Fibroblast of lung (primary cell): ENCODE measurements at places on chromosomes 1 and 21. TPM values are rescaled to one million over a fixed set of nuclear protein-coding genes. Genes with fewer than 3 reads are reported as not detected.

DNA sequence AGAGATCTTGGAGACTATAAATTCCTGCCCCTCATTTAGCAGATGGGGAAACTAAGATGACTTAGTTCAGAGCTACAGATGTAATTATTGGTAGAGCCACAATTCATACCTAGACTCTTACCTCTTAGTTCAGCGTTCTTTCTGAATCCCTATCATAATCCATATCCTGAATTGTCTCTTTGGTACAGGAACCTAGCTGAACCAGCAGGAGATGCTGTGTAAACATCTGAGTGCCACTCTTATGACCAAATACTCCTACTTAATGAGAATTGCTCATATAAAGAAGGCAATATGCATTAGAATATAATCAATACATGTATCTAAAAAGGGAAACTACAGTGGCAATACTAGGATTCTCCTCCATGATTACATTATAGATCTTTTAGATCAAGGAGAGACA lies 459.0 kb downstream of the SIPA1L2 start:
- DNase-seq, result no peak

DNA sequence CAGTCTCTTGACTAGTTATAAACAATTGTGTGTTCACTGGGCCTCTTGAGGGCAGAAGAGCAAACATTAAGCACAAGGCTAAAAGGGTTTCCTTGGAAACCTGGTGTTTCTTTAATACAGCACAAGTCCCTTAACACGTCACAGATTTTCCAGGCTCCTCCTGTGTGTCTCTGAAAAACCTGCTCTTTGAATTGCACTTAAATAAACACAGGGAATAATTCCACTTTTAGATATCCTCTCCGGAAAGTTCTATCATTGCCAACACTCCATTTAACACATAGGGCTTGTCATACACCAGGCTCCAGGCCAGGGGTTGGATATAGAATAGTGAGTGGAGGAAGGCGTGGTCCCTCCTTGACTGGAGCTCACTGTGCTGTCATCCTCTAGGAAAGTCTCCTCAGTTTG lies 442.6 kb downstream of the DSCAM start:
- DNase-seq, result peak; percentile 5

DNA sequence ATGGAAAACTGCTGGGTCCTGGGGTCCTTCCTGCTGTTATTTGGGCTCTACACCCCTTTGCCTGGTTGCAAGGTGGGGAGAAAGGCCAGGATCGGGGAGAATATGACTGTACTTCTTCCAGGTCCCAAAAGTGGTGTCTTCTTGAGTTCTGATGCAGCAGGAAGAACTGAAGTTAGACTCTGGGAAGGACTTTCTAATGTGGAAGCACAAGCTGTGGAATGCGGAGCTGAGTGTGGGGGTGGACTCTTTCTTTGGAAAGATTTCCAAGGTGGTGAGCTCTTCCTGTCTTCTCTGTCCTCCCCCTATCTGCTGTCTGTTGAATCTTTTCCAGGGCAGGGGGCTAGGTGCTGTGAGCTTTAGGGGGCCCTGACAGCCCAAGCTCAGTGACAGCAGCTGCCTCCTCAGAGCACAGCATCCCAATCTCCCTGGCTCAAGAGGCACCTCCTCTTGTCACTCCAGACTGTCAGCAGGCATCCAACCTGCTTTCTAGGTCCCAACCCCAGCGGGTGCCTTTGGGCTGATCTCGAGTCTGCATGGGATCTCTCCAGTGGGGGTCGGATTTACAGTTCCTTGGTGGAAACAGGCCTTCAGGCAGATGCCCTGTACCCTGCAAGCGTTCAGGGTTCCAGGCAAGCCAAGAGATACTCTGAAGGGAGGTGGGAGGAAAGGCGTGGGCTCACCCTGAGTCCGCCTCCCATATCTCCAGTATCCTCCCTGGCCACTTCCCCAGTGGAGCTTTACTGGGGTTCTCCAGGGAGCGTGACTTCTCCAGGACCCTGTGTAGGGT lies 23.2 kb downstream of the ADORA1 start:
- DNase-seq, result no peak

KLHDC7A gene
- not detected in 2 replicates for total RNA-seq
